IMR-90 (cell line): ENCODE measurements at places on chromosomes 6 and 20. TPM values are rescaled to one million over a fixed set of nuclear protein-coding genes. Genes with fewer than 3 reads are reported as not detected.

The NNAT gene
- 6.5 and 8.2 TPM in 2 replicates for polyA plus RNA-seq

The BEND6 gene
- 4.0 and 4.1 TPM in 2 replicates for polyA plus RNA-seq

The CYP24A1 gene
- polyA plus RNA-seq, result not detected in 2 replicates

The C6orf47 gene
- 8.9 and 9.0 TPM in 2 replicates for polyA plus RNA-seq

The TAGAP gene
- polyA plus RNA-seq, result not detected in 2 replicates

The MATN4 gene
- polyA plus RNA-seq, result 0.12 and 0.13 TPM in 2 replicates

The PACSIN1 gene
- 0.02 and 0.03 TPM in 2 replicates for polyA plus RNA-seq

The EPB41L1 gene
- 33.6 and 33.7 TPM in 2 replicates for polyA plus RNA-seq

The RIPPLY2 gene
- polyA plus RNA-seq, result 0.32 TPM in 1 of 2 replicates, not detected in the other

The FAM217A gene
- not detected in 2 replicates for polyA plus RNA-seq

The PRPF6 gene
- polyA plus RNA-seq, result 38.5 and 43.5 TPM in 2 replicates

The CEP43 gene
- polyA plus RNA-seq, result 8.5 and 10.7 TPM in 2 replicates

The NTSR1 gene
- 1.8 and 2.3 TPM in 2 replicates for polyA plus RNA-seq

The OR2J3 gene
- not detected in 2 replicates for polyA plus RNA-seq

The ZSCAN31 gene
- polyA plus RNA-seq, result 1.2 and 1.4 TPM in 2 replicates

The TRIM15 gene
- not detected in 2 replicates for polyA plus RNA-seq

The BLCAP gene
- polyA plus RNA-seq, result 65.6 and 67.3 TPM in 2 replicates

The GTSF1L gene
- polyA plus RNA-seq, result not detected in 2 replicates

The BTN3A1 gene
- 9.8 and 14.4 TPM in 2 replicates for polyA plus RNA-seq

The HRH3 gene
- polyA plus RNA-seq, result not detected in 2 replicates

The SFTA2 gene
- not detected in 2 replicates for polyA plus RNA-seq

The PI16 gene
- 0.20 and 0.21 TPM in 2 replicates for polyA plus RNA-seq

The OTOR gene
- not detected in 2 replicates for polyA plus RNA-seq

The SDHAF4 gene
- polyA plus RNA-seq, result 3.7 and 4.4 TPM in 2 replicates

The TENT5A gene
- 3.5 and 3.9 TPM in 2 replicates for polyA plus RNA-seq

The MRPL18 gene
- 56.8 and 64.1 TPM in 2 replicates for polyA plus RNA-seq

The SAPCD1 gene
- polyA plus RNA-seq, result 2.2 and 2.3 TPM in 2 replicates

The WFDC10B gene
- polyA plus RNA-seq, result not detected in 2 replicates
